ENCODE measurements at places on chromosomes 3 and 15.
A peak's percentile ranks its signal among the peaks of the same experiment; 100 is the strongest.

DNA sequence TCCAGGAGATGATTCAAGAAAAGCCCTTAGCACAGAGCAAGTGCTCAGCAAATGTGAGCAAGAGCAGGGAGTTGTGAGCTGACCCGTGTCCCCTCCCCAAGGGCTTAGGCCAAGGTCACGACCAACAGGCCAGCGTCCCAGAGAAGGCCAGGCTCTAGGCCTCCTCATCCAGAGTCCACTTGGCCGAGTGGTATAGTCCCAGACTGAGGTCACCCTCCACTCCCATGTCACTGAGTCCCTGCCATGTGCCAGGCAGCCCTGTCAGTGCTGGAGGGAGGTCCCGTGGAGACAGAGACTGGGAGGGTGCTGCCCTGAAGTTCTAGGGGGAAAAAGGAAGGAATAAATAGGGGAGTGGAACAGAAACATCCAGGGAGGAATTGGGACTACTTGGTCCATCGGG, 44.0 kb downstream of the TPRA1 start:
- DNase-seq: no peak

GRCh38 chr3:51721062-51721745, 14.3 kb downstream of the GRM2 start:
- DNase-seq: no peak

GRCh38 chr3:114152519-114153151, 26.2 kb downstream of the DRD3 start:
- DNase-seq: peak; percentile 70

- DNase-seq: no peak
Observed at GRCh38 chr15:90095521-90095959, 6.7 kb downstream of the IDH2 start.

GRCh38 chr3:15679306-15679705, 77.8 kb downstream of the BTD start:
- DNase-seq: no peak

GRCh38 chr15:77021088-77021481, 26.2 kb downstream of the PSTPIP1 start:
- no peak for DNase-seq

DNA sequence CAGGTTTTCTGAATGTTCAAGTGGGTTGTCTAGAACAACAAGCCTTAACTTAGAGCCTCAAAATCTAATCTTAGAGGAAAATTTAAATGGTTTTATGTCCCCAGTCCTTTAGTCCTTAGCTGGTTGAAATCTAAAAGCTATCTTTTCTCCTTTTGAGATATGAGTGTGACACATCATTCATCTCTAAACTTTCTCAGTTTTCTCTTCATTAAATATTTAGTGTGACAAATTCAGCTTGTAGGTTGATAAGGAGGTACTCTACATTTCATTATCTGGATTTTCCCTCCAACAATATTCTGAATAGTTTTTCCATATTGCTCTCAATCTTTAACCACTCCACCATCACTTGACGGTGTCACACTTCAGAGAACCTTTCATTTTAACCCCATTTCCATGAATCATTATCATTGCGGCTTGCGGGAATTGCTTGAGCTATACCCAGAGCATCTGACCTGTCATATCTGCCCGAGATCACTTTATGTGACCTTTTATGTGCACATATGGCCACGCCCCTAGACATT, 16.1 kb upstream of the ATP8B4 start:
- DNase-seq: no peak

GRCh38 chr3:22322861-22323260, 571.9 kb upstream of the ZNF385D start:
- DNase-seq: no peak

- no peak for DNase-seq
Observed at GRCh38 chr3:132083583-132084279, 48.9 kb upstream of the CPNE4 start.

GRCh38 chr3:56222866-56223265, 245.4 kb downstream of the ERC2 start:
- no peak for DNase-seq

GRCh38 chr3:149314807-149315578, 18.4 kb downstream of the TM4SF18 start:
- no peak for DNase-seq

- peak; percentile 26 for DNase-seq
Observed at GRCh38 chr15:80970018-80970657, 19.5 kb downstream of the MESD start.

- DNase-seq: no peak
Observed at GRCh38 chr3:71973274-71974030, 188.5 kb upstream of the PROK2 start.

GRCh38 chr15:50355619-50355905, 564 bp upstream of the GABPB1 start:
- no peak for DNase-seq

- DNase-seq: peak; percentile 86
Observed at GRCh38 chr3:197959891-197960693, at the start of gene LMLN. Gene LMLN (plus strand): TSS chr3:197960217. CDS start chr3:197960246, 29 bp downstream.

DNA sequence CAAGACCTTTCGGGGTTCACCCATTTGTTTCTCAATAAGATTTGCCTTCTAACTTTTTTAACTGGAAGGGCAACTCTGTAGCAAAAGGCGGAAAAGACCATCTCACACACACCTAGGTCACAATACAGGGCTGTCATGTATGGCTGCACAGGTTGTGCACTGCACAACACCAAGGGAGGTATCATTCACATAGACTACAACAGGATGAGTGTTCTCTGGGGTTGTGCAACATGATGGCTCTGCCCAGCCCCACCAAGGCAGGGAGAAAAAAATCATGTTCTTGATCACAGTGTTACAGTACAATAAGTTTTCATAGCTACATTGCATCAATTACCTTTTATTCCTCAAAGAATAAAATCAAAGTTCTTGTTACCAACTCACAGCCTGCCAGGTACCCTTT, 52.8 kb downstream of the ANXA2 start:
- no peak for DNase-seq

GRCh38 chr3:114831861-114832260, 315.2 kb downstream of the ZBTB20 start:
- DNase-seq: no peak

- DNase-seq: no peak
Observed at GRCh38 chr15:81160312-81161159, 26.5 kb downstream of the CFAP161 start.

GRCh38 chr3:136250903-136251460, 842 bp downstream of the PCCB start:
- no peak for DNase-seq
